ENCODE measurements at places on chromosomes 3 and 15.

GRCh38 chr3:115245899-115246298 is 98.8 kb upstream of the ZBTB20 start:
- DNase-seq = no peak

DNA sequence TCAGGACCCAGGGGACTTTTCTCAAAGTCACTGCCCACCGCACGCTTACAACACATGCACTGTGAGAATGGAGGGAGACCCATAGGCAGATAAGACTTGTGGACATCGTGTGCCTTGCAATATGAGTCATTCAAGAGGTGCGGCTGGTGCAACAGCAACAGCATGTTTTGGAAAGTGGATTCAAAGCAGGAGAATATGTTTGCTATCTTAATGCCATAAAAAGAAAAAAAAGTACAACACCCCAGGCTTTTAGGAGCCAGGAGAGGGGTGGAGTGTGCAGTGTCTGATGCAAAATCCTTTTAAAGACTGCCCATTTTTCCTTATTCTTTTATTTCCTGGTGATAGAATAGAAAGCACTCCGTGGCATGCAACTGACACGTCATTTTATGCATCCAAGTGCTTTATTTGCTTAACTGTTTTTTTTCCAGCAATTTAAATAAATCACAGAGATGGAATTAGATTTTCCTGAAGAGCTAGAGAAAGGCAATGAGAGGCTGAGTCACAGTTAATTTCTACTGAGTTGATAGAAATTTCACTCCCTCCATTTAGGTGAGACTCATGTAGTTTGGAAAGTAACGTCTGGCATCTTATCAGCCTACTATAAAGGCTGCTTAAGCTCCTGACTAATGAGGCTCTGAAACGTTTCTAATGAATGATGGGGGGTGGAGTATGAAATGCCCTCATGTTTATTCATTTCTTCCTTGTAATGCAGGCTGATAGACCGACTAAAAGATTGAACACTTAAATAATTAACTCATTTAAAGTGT is 96.4 kb downstream of the NSUN3 start:
- DNase-seq = no peak

DNA sequence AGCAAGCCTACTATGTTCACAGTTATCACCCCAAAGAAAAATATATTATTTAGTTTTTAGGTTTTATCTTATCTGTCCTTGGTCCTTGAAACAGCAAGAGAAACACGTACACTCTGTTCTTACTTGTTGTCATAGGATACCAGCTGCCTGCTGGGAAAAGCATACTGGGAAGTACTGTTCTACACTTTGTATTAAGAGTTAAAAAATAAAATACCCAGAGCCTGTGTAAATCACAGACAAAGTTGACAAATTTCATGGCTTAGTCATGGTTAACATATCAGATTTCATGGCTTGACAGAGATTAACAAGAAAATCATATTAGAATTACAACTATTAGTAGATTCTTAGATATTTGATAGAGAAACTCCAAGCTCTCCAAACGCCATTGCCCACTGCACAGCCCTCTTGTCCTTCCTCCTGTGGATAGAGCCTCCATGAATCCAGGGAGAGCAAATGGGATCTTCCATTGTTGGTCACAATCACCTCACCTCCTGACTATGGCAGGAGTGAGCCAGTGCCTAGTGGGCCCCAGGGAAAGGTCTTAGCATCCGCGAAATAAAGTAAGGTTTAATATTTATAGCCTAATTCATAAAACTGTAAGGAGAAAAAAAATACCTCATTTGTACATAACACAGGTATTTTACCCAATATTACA is 128.1 kb upstream of the WNT5A start:
- no peak for DNase-seq

DNA sequence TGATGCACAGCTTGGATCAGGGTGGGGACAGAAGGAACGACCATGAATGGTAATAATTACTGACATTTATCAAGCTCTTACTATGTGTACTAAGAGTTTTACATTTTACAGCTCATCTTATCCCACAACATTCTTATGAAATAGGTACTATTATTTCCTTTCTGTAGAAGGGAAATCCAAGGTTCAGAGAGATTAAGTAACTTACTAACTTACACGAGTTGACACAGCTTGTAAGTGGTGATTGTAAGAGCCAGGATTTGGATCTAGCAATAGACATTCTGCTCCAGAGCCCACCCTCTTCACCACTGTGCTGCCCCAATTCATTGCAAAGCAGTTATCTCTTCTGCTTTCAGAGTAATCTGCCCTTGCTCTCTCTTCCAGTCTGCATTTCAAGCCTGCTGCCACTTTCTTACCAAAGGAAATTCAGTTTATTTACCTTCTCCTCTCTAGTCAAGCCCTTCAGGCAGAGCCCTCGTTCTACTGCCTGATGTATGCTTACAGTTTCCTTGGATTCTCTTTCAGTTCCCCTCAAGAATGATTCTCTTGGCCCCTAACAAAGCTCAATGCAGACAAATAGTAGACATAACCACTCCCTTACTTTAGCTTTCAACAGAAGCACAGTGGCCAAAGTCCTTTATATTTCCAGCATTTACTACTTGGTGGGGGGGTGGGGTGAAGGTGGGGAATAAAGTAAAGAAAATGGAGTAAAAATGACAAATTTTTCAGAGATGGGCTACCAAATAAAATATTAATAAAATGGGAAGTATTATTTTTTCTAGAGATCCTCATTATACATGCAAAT is 65.8 kb downstream of the ATP8B4 start:
- no peak for DNase-seq

DNA sequence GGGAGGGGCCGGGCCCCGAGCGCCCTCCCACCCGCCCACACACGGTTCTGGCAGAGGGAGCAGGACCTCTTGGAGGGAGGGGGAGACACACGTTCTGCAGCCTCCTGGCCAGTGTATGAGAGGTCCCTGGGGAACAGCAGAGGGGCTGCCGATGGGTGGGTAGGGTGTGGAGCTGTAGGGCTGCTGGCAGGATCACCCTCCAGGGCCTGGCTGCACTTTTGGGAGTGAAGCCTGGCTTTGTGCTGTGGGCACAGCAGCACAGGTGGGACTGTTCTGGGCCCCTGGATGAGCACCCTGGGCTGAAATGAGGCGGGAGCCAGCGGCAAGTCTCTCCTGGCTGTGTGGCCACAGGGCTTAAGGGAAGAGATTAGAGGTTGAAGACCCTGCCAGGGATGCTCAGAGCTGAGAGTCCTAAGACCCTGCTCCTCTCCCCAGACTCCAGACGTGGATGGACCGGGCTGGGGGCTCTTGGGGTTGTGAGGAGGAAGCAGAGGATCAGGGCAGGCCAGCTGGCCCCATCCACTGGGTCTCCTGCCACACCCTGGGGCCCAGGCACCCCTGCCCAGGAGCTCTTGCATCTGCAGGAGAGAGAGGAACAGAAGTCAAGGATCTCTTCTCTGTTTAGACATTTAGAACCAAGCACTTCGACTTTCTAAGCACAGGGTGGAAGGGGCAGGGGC is 45.2 kb downstream of the RGMA start:
- DNase-seq = no peak

GRCh38 chr3:73558727-73559075 is 66.0 kb downstream of the PDZRN3 start:
- no peak for DNase-seq

- DNase-seq = no peak
Observed at GRCh38 chr3:125052624-125053303, 3.0 kb downstream of the HEG1 start.

GRCh38 chr3:129892486-129892856 is 1.0 kb downstream of the TMCC1 start:
- no peak for DNase-seq

DNA sequence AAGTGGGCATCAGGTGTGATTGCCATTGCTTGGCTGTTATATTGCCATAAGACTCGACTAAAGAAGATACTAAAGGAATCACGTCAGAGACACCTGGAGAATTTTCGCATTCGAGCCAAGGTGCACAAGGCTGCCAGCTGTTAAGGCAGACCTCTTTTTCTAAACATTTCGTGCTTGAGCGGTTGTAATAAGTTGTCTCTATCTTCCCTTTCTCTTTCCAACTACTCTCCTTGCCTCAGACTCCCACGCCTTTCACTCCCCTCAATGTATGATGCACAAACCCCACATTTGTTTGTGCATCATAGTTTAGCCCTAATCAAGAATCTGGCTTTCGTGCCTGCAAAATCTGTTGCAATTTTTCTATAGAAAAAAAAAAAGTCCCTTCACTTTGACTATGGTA is 118.0 kb downstream of the IQCH start:
- no peak for DNase-seq

Data from activated CD8-positive, alpha-beta memory T cell treated with anti-CD3 and anti-CD28 coated beads for 1 hour (primary cell).